ENCODE measurements at places on chromosomes 6 and 20. TPM values are rescaled to one million over a fixed set of nuclear protein-coding genes. Genes with fewer than 3 reads are reported as not detected.

DYNLT2 gene
- 0.62 TPM for total RNA-seq

IL17A gene
- not detected for total RNA-seq

NCOA7 gene
- total RNA-seq, result 22.1 TPM

MEI4 gene
- not detected for total RNA-seq

TREM1 gene
- 0.14 TPM for total RNA-seq
